Left ventricle myocardium superior (tissue), 1 donor: ENCODE measurements at places on chromosomes 12 and 14.

DNA sequence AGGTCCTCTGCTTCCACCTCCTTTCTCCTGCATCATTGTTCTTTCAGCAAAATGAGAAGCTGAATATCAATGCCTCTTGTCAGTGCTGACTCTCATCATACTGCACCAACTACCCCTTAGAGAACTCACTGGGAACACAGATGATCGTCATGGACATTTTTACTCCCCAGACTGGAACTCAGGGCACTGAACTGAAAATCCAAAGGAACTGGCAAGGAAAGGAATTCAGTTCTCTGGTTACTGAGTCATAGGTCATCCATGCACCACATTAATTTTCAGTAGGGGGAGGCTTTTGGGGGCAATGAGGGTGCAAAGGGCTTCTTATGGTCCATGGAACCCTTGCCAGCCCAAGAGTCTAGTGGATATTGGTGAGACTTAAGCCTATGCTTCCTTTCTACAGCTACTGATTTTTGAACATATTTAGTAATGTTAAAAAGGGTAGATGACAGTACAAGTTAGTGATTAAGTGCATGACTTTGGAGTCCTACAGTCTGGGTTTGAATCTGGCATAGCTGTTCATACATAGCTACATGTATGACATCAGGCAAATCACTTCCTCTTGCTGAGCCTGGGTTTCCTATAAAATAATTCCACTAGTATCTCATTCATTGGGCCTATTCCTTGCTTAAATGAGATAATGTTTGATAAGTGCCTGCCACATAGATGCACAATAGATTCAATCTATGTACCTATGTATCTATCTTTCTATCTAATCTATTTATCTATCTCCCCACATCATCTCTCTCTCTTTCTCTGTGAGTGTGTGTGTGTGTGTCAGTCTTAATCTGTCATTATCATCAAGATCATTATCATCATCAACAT is 29.2 kb downstream of the BBS10 start:
- no peak for DNase-seq

DNA sequence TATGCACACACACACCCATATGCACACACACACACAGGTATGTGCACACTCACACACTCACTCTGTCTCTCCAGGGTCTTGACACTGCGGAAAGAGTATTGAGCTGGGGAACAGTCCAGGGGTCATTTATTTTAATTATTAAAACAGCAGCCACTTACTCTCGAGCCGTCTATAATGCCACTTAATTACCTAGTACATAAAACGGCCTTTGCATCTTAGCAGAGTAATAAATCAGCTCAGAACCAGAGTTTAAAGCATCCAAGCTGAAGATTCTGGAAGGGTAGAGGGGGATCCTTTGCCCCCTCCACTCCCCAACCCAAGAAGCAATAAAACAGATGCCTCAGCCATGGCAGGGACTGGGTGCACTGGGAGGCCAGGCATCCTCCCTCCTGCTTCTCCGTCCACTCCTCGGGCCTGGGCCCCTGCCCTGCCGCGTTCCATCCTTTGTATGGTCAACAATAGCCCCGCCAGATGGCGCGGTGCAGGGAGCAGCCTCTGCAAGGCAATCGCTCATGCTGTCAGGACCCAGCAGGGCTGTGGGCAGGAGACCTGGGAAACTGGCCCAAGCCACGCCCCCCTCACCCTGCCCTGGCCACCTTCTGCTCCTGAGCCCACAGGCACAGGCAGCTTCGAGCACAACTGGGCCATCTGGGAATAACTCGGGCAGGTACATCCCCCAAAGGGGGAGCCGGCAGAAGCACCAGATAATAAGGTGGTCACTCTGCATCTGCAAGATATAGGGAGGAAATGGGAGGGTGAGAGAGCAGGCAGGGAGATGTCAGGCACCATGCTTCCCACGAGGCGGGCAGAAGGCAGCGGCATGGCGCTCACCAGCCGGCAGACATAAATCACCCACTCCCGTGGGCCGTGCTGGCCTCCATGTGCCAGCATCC is 40.9 kb downstream of the CCDC85C start:
- peak; percentile 89 for DNase-seq

DNA sequence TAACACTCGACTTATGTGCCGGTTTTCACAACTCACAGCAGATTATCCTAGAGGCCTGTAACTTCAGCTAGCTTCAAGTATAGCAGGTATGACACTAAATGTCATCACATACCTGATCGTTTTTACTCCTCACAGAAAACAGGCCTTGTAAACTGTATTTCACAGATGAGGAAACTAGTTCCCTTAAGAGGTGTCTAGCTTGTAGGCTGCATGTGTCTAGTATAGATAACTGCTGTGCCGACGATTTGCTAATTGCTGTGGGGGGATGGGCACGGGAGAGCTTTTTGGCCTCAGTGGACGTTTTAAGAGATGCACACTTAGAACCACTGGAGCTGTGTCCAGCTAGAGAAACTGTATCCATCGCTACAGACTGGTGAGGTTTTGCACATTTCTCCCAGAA is 78.8 kb downstream of the PAPOLA start:
- DNase-seq, result no peak

GRCh38 chr12:92336641-92337040 is 191.0 kb upstream of the BTG1 start:
- DNase-seq, result no peak

DNA sequence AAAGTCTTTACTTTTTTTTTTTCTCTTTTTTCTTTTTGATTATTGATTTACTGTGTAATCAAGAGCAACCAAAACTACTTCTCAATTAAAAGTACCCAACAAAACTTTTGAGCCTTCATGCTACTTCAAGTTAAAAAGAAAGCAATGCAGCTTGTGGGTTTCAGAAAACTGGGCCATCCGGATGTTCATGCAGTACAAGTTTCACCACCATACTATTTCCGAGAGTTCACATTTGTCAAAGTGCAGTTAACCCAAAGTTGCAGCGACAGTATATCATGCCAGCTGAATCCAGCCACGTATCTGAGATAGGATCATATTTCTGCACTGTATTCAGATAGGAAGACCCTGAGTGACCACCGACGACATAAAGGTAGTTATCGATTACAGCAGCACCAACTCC is 33.0 kb downstream of the KLHL28 start:
- DNase-seq, result no peak
